ENCODE measurements at places on chromosomes 2 and 18. TPM values are rescaled to one million over a fixed set of nuclear protein-coding genes. Genes with fewer than 3 reads are reported as not detected.
A peak's percentile ranks its signal among the peaks of the same experiment; 100 is the strongest.

- DNase-seq = no peak
- H3K4me3 ChIP-seq = no peak overlapping the region
- no peak overlapping the region for H3K27ac ChIP-seq
- no peaks in the 10 kb centered on the region for H3K4me1 ChIP-seq
- H3K27me3 ChIP-seq = no peaks in the 10 kb centered on the region
Observed at GRCh38 chr2:181546086-181546485, 88.9 kb downstream of the ITGA4 start.

DNA sequence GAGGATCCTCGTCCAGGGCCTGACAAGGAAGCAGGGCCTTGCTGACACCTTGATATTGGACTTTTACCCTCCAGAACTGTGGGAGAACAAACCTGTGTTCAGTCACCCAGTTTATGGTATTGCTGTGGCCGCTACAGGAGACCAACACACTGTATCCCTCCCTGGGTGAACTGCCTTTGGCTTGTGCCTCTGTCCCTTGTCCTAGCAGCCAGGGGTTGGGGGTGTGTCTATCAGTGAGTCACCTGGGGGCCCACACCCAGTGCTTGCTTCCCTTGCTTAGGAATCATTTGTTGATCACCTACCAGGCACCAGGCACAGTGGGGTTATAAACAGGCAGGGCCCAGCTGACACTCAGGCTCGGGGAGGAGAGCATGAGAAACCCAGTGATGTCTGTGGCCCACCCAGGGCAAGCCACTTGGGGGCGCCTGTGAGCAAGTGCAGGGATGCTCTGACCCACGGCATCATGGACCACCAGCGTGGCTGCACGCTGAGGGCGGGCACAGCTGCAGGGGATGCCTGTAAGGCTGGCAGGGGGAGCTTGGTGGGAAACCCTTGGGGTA, 17.1 kb downstream of the TMEM185B start:
- no peak overlapping the region for H3K27ac ChIP-seq
- H3K27me3 ChIP-seq = no peaks in the 10 kb centered on the region
- H3K4me1 ChIP-seq = no peaks in the 10 kb centered on the region
- H3K36me3 ChIP-seq = no peaks in the 10 kb centered on the region
- no peak overlapping the region for H3K4me3 ChIP-seq

DNA sequence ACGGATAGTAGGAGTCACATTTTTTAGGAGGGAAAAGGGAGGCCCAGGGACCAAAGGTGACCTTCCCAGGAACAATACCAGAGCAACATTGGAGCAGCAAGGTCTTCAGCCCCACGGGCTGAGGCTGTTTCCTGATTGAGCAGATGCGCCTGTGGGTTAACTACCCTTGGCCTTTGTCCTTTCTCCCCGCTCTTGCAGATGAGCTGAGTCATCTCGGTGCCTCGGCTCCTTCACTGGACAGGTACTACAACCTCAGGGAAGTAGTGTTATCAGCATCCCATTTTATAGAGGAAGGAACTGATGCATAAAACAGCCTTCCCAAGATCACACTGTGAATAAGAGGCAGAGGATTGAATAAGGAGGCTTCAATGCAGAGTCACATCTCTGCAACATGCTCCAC, 43.5 kb downstream of the DHRS9 start:
- no peak for DNase-seq
- no peak overlapping the region for H3K4me3 ChIP-seq
- no peak overlapping the region for H3K27ac ChIP-seq
- no peaks in the 10 kb centered on the region for H3K4me1 ChIP-seq

CHAC2 gene
- polyA plus RNA-seq = 1.2 TPM

DNA sequence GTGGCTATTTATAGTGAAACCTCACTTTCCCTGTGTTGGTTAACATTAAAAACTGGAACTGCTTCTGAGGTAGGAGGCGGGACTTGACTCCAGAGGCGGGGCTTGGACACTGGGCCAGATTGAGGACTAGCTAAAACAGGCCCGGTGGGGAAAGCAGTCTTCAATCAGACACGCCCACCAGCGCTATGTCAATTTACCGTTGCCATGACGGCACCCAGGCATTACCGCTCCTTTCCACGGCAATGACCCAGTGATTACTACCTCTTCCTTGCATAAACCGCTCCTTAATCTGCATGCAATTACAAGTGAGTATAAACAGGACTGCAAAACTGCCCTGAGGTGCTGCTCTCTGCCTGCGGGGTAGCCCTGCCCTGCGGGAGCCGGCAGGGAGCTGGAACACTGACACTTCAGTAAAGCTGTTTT, 35.3 kb downstream of the LRRFIP1 start:
- DNase-seq = peak; percentile 89
- H3K36me3 ChIP-seq = no peaks in the 10 kb centered on the region
- peaks cover 6% of the 10 kb centered on the region for H3K4me1 ChIP-seq
- H3K27me3 ChIP-seq = no peaks in the 10 kb centered on the region

- H3K4me3 ChIP-seq = no peak overlapping the region
- peak overlapping the region; percentile 36 for H3K27ac ChIP-seq
- H3K4me1 ChIP-seq = peaks cover 21% of the 10 kb centered on the region
- no peaks in the 10 kb centered on the region for H3K36me3 ChIP-seq
- DNase-seq = no peak
Observed at GRCh38 chr2:39380525-39381150, 56.4 kb downstream of the MAP4K3 start.

- DNase-seq = no peak
- no peak overlapping the region for H3K4me3 ChIP-seq
- no peak overlapping the region for H3K27ac ChIP-seq
- no peaks in the 10 kb centered on the region for H3K27me3 ChIP-seq
- no peaks in the 10 kb centered on the region for H3K4me1 ChIP-seq
- H3K36me3 ChIP-seq = no peaks in the 10 kb centered on the region
Observed at GRCh38 chr2:160680294-160680693, 186.7 kb upstream of the RBMS1 start.

PKDCC gene
- polyA plus RNA-seq = 35.8 TPM

DNA sequence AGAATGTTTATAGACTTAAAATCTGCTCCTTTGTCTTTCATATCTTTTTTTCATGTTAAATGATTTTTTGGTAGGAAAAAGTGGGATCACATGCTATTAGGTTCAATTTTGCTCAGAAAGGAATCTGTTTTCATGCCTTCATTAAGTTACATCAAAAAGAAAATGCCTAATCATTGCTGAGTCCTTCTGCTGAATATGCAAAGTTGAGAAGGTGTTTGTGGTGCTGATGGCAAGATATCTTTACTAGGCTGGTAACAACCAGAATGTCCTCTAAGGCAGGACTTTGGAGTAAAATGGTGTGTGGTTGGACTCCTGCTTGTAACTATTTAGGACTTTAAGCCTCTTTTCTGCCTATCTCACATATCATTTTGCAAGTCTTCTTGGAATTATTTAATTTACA, 88.3 kb downstream of the TRIB2 start:
- H3K36me3 ChIP-seq = no peaks in the 10 kb centered on the region
- H3K27me3 ChIP-seq = no peaks in the 10 kb centered on the region
- DNase-seq = no peak
- H3K27ac ChIP-seq = no peak overlapping the region
- no peaks in the 10 kb centered on the region for H3K4me1 ChIP-seq

CNDP1 gene
- 0.14 TPM for polyA plus RNA-seq

- no peak overlapping the region for H3K27ac ChIP-seq
- no peaks in the 10 kb centered on the region for H3K36me3 ChIP-seq
- H3K4me1 ChIP-seq = no peaks in the 10 kb centered on the region
- no peak overlapping the region for H3K4me3 ChIP-seq
Observed at GRCh38 chr18:80171054-80171872, 62.2 kb downstream of the ADNP2 start.

GRCh38 chr2:170247882-170248393, 70.0 kb downstream of the MYO3B start:
- H3K4me3 ChIP-seq = no peak overlapping the region
- H3K4me1 ChIP-seq = no peaks in the 10 kb centered on the region
- H3K27me3 ChIP-seq = no peaks in the 10 kb centered on the region
- no peak for DNase-seq
- H3K27ac ChIP-seq = no peak overlapping the region
- H3K36me3 ChIP-seq = no peaks in the 10 kb centered on the region

DNA sequence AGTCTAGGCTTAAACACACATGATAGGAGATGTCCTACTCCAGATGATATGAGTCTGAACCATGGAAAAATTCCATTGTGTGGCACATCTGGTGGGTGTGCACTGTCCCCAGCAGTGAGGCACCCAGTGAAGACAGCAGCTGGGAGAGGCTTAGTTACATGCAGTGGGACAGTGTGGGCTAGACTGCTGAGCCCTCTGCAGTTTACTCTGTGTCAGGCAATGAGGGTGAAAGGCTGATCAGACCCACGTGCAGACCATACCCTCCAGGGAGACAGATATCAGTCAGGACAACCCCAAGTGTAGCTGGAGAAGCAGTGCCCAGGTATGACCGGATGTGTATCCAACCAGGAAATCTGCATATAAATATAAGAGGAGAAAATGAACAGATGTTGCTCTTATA, 13.4 kb downstream of the IL37 start:
- no peak overlapping the region for H3K27ac ChIP-seq
- no peaks in the 10 kb centered on the region for H3K36me3 ChIP-seq
- H3K27me3 ChIP-seq = no peaks in the 10 kb centered on the region
- H3K4me3 ChIP-seq = no peak overlapping the region

DNA sequence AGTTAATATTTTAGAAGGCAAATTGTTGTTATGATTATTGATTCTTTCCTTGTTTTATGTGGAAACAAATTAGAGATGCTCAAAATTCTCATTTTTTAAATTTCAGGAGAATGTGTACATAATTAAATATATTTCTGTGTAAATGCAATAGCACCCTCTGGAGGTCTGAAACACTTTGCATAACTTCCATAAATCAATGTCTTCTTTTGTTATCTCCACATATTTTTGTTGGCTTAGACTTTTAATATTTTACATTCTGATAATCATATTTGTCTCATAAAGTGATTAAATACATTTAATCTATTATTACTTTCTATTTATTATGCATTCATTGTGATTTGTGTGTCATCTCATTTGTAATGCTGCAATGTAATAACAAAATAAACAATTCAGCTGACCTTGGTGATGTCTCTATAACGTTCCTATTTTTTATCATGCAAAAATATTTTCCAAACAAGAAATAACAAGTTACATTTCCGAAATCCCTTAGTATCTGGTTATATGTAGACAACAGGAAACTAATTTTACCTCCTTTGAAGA, 201.8 kb upstream of the GALNT5 start:
- no peak overlapping the region for H3K4me3 ChIP-seq
- peaks cover 4% of the 10 kb centered on the region for H3K4me1 ChIP-seq
- H3K27me3 ChIP-seq = no peaks in the 10 kb centered on the region
- no peak overlapping the region for H3K27ac ChIP-seq
- no peaks in the 10 kb centered on the region for H3K36me3 ChIP-seq

GRCh38 chr18:9926977-9927376, 13.2 kb downstream of the VAPA start:
- no peaks in the 10 kb centered on the region for H3K36me3 ChIP-seq
- no peak for DNase-seq
- H3K4me1 ChIP-seq = peaks cover 79% of the 10 kb centered on the region
- H3K27me3 ChIP-seq = no peaks in the 10 kb centered on the region
- H3K27ac ChIP-seq = no peak overlapping the region
- H3K4me3 ChIP-seq = no peak overlapping the region

DNA sequence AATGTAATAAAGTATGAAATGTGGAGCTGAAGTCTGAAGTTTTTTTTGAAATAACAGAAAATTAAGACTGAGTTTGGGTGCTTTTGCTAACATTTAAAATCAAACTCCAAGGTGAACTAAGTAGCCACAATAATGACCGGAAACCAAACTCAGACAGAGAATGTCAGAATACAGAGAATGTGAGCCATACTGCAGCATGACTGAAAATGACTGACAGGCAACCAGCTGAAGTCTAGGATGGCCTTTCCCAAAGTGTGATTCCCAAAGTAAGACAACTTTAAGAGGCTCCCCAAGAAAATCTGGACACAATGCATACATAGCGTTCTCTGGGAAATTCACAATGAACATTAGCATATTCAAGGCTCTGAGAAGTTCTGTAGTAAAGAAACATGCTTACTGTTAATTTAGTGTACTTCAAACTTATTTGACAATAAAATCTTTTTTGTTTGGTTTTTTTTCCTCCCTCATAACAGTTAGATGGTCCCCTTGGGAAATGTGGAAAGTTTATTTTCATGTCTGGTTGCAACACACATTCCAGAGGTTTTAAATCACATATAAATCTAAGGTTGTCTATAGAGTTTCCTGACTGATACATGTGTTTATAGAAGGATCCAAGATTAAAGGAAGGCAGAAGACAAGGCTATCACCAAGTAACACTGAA, 28.6 kb downstream of the PLA2R1 start:
- no peak overlapping the region for H3K4me3 ChIP-seq
- no peaks in the 10 kb centered on the region for H3K4me1 ChIP-seq
- no peak overlapping the region for H3K27ac ChIP-seq
- no peaks in the 10 kb centered on the region for H3K36me3 ChIP-seq
- no peaks in the 10 kb centered on the region for H3K27me3 ChIP-seq

- H3K27me3 ChIP-seq = no peaks in the 10 kb centered on the region
- no peak overlapping the region for H3K4me3 ChIP-seq
- H3K27ac ChIP-seq = no peak overlapping the region
- no peak for DNase-seq
- H3K4me1 ChIP-seq = no peaks in the 10 kb centered on the region
Observed at GRCh38 chr2:176291809-176292283, 22.6 kb downstream of the MTX2 start.

Data from pancreas (tissue), 10 donors.